ENCODE measurements at places on chromosomes 16 and 17. TPM values are rescaled to one million over a fixed set of nuclear protein-coding genes. Genes with fewer than 3 reads are reported as not detected.

The CD300E gene
- not detected for total RNA-seq

- H3K27ac ChIP-seq: no peak overlapping the region
- H3K27me3 ChIP-seq: peaks cover 4% of the 10 kb centered on the region
- no peaks in the 10 kb centered on the region for H3K4me1 ChIP-seq
- H3K36me3 ChIP-seq: no peaks in the 10 kb centered on the region
- no peak overlapping the region for H3K4me3 ChIP-seq
- DNase-seq: no peak
Measured at GRCh38 chr17:80408872-80409271, 6.1 kb upstream of the ENDOV start.

The FOXF1 gene
- total RNA-seq: not detected

DNA sequence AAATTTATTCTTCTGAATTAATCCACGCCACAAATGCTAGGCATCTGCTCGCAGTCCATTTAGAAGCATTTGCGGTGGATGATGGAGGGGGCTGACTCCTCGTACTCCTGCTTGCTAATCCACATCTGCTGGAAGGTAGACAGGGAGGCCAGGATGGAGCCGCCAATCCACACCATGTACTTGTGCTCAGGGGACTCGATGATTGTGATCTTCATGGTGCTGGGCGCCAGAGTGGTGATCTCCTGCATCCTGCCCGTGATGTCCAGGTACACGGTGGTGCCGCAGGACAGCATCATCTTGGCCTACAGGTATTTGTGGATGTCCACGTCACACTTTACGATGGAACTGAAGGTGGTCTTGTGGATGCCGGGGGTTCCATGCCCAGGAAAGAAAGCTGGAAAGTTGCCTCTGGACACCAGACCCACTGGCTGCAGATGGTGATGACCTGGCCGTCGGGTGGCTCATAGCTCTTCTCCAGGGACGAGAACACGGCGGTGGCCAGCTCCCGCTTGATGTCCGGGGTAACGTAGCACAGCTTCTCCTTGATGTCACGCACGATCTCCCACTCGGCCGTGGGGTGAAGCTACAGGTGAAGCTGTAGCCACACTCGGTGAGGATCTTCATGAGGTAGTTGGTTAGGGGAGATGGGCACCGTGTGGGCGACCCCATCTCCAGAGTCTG, 7.5 kb upstream of the HEATR3 start:
- H3K36me3 ChIP-seq: no peaks in the 10 kb centered on the region
- no peak overlapping the region for H3K27ac ChIP-seq
- no peak overlapping the region for H3K4me3 ChIP-seq
- no peak for DNase-seq
- H3K27me3 ChIP-seq: no peaks in the 10 kb centered on the region

GRCh38 chr17:9897372-9897968, 7.6 kb downstream of the RCVRN start:
- no peak overlapping the region for H3K4me3 ChIP-seq
- H3K27me3 ChIP-seq: no peaks in the 10 kb centered on the region
- no peak for DNase-seq
- H3K36me3 ChIP-seq: no peaks in the 10 kb centered on the region
- no peaks in the 10 kb centered on the region for H3K4me1 ChIP-seq
